ENCODE measurements at places on chromosomes 3 and 15. TPM values are rescaled to one million over a fixed set of nuclear protein-coding genes. Genes with fewer than 3 reads are reported as not detected.

DNA sequence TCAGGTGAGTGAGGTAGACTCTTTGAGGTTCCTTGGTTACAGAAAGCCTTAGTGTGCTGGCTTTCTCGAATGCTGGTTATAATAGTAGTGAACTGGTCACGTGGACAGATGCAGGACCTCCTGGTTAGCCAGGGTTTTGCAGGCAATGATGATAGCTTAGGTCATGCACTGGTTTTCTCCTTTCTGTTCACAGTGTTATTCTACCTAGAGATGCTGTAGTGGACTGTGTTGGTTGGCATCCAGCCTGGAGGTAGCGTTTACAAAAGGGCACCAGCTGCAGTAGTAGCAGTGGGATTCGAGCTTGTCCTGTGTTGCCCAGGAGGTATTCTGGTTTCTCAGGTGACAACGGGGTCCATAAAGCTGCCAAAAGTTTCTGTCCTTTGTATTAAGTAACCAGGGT, 27.0 kb downstream of the PCCB start:
- no peak for DNase-seq

Gene ADIPOQ
- polyA plus RNA-seq: 9.3 TPM

Gene IQCF5
- polyA plus RNA-seq: not detected

Gene DUOX1
- polyA plus RNA-seq: 0.18 TPM

- DNase-seq: no peak
Observed at GRCh38 chr3:83076041-83076440, 1314.6 kb upstream of the GBE1 start.

- no peak for DNase-seq
Observed at GRCh38 chr3:117853923-117854668, 1144.5 kb downstream of the TUSC7 start.

DNA sequence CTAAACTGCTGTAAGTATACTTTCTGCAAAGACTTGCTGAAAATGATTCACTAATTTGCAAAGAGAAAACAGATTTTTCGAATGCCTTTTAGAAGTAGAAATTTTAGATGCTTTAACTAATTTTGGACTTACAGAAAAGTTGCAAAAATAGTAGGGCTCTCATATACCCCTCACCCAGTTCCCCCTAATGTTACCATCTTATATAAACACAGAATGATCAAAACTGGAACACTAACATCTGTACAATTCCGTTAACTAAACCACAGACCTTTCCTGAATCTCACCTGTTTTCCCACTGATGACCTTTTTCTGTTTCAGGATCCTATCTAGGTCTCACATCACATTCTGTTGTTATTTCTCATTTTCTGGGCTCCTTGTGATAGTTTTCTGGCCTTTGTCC, 454.8 kb downstream of the SHQ1 start:
- no peak for DNase-seq

DNA sequence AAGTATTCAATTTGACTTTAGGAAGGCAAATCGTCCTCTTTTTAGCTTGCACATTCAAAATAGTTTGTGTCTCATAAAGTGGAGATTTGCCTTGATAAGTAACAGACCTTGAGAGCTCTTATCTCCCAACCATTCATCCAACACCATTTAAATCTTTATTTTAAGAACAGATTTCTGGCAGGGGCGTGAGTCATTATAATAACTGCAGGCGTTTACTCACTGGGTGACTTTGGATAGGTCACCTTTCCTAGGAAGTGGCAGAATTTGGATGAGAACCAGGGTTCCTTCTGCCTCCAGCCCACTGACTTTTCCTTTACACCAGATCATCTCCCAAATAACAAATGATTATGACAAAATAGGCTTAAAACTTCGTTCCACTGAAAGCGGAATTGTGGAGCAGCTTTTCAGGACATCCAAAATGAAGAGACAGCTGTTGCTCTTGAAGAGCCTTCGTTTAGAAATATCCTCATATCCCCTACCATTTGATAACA, 5.0 kb downstream of the LMCD1 start:
- no peak for DNase-seq

DNA sequence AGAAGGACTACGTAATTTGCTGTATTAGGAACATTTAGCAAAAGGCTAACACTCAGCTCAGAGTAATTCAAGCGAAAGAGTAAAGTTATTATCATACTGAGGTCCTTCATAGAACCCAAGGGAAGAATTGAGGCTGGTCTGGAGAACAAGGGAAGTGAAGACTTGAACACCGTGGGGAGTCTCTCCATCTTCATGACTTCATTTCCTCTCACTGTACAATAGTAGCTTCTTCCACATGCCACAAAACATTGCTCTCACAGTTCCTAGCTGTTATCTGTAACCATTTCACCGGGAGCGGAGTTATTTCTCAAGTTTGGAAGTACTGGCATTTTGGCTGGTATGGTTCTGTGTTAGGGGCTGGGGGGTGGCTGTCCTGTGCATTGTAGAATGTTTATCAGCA, 69.7 kb downstream of the MAGI1 start:
- DNase-seq: no peak

DNA sequence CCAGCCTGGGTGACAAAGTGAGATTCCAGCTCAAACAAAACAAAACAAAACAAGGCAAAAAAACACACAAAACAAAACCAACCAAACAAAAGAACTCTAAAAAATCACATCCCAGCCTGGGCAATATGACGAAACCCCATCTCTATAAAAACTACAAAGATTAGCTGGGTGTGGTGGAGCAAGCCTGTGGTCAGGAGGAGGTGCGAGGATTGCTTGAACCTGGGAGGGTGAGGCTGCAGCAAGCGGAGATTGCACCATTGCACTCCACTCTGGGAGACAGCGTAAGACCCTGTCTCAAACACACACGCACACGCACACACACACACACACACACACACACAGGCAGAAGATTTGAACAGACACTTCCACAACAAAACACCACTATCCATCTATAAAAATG, 99.6 kb downstream of the SHQ1 start:
- DNase-seq: no peak

Gene TRPM1
- not detected for polyA plus RNA-seq

Gene DLEC1
- 0.01 TPM for polyA plus RNA-seq

DNA sequence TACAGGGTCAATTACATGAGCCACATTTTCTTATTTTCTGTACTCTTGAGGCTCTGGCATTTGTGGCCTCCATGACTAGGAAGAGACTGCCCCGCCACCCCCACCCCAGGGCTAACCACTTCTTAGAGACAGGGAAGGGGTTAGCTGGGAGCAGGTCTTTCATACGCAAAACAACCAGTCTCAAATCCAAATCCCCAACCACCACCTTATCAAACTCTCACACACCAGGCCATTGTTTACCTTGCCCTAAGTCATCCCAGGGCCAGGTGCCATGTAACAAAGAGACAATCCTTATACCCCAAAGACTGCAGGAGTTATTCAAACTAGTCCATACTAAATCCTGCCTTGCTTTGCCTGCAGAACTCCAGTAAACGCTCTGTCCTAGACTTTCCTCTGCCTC, 77.8 kb downstream of the B3GNT5 start:
- no peak for DNase-seq

Gene SCAMP5
- polyA plus RNA-seq: 0.16 TPM

GRCh38 chr3:144556392-144556791, 584.8 kb downstream of the DIPK2A start:
- DNase-seq: no peak

GRCh38 chr3:47152578-47152977, 11.3 kb downstream of the SETD2 start:
- DNase-seq: no peak

Gene TP63
- polyA plus RNA-seq: 1.4 TPM

GRCh38 chr3:120775411-120775810, 32.9 kb downstream of the GTF2E1 start:
- DNase-seq: no peak

Gene FBXO40
- 0.95 TPM for polyA plus RNA-seq

Gene C3orf49
- not detected for polyA plus RNA-seq

- DNase-seq: no peak
Observed at GRCh38 chr3:9934235-9934621, 594 bp downstream of the CRELD1 start.

Gene FBXL22
- polyA plus RNA-seq: 0.17 TPM

- no peak for DNase-seq
Observed at GRCh38 chr3:182565916-182566796, 227.1 kb upstream of the ATP11B start.

Gene TGM4
- polyA plus RNA-seq: not detected

Gene CGNL1
- polyA plus RNA-seq: 0.18 TPM

Gene UQCC5
- polyA plus RNA-seq: 67.9 TPM

Data from psoas muscle (tissue), 8 donors.